ENCODE measurements at places on chromosomes 2 and 18. TPM values are rescaled to one million over a fixed set of nuclear protein-coding genes. Genes with fewer than 3 reads are reported as not detected.

Gene FAM124B
- not detected for total RNA-seq

Gene MYO3B
- 0.09 TPM for total RNA-seq

DNA sequence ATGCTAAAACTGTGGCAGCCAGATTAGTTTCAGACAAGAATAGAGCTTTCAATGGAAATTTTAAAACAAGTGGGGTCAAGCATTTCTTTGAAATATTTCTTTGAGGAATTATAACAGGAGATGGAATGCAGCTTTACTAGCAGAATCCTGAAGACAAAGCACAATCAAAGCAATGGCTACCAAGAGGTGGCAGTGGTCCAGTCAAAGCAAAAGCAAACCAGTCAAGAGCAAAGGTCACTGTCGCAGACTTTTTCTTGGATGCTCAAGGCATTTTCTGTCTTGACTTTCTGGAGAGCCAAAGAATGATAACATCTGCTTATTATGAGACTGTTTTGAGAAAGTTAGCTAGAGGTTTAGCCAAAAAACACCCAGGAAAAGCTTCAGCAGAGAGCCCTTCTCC, 351.2 kb upstream of the DLGAP1 start:
- no peak for DNase-seq

Gene RAD51AP2
- not detected for total RNA-seq

- DNase-seq = no peak
Observed at GRCh38 chr2:78024996-78025395, 502.8 kb upstream of the LRRTM4 start.

Gene COL5A2
- 244 TPM for total RNA-seq

Gene AFF3
- total RNA-seq = 0.19 TPM
